ENCODE measurements at places on chromosomes 5 and 9.

DNA sequence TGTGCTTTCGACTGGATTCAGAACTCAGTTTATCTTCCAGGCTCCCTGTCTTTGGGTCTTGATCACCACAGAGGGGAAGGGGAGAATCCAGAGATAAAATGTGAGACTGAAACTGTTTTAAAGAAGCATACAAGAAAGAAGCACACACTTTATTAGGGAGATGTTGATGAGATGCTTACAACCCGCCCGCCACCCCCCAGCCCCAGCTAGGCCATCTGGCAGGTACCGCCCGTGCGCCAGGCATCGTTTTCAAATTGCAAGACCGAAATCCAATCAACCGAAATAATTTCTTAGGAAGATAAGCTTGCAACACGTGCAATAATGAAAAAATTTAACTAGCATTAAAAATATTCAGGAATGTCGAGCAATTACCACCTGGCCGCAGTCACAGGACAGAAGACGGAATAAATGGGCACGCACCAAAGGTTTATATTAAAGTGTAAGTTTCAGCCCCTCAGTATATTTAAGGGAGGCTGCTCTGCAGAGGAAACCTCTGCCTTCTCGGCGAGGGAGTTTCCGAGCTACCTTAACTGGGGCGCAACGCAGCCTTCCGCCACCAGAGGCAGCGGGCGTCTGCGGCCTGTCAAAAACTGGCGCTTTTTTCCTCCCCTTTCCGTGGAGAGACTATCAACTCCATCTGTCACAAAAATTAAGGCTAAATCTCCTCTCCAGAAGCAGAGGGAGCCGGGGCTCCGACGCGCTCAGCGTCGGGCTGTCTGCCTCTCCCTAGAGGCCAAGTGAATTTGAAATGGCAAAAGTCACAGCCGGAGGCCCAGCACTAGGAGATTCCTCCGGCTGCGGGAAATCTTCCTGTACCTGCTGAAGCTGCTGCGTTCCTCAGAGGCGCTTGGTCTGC is 996 bp upstream of the GAS1 start:
- DNase-seq = peak; percentile 71

DNA sequence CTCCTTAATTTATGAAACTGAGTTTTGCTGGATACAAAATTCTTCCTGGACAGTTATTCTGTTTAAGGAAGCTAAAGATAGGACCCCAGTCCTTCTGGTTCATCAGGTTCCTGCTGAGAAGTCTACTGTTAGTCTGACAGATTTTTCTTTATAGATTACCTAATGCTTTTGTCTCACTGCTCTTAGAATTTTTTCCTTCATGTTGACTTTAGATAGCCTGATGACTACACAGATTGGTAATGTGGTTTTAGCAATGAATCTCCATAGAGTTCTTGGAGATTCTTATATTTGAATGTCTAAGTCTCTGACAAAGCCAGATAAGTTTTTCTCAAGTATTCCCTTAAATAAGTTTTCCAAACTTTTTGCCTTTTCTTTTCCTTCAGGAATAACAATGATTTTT is 419.7 kb downstream of the CDH10 start:
- DNase-seq = no peak

- no peak for DNase-seq
Measured at GRCh38 chr9:6620796-6621195, 24.7 kb downstream of the GLDC start.

- DNase-seq = no peak
Measured at GRCh38 chr9:134419000-134419683, 92.9 kb downstream of the RXRA start.

GRCh38 chr5:142680605-142681259 is 5.2 kb downstream of the FGF1 start:
- no peak for DNase-seq

GRCh38 chr5:132777209-132778069 is at the start of gene SEPTIN8:
TSS of gene SEPTIN8 (minus strand) at chr5:132777239. CDS start at chr5:132777137, 102 bp downstream.
- peak; percentile 57 for DNase-seq

GRCh38 chr5:117590944-117591343 is 1016.3 kb upstream of the SEMA6A start:
- DNase-seq = no peak

GRCh38 chr5:168047043-168047668 is 244.3 kb upstream of the WWC1 start:
- DNase-seq = no peak

- no peak for DNase-seq
Measured at GRCh38 chr9:38286357-38286756, 106.1 kb upstream of the ALDH1B1 start.

GRCh38 chr9:134759913-134760312 is 118.3 kb downstream of the COL5A1 start:
- DNase-seq = no peak

- no peak for DNase-seq
Measured at GRCh38 chr5:150295172-150295634, 5.6 kb upstream of the CAMK2A start.

- no peak for DNase-seq
Measured at GRCh38 chr9:89165341-89165740, 13.3 kb downstream of the SHC3 start.

DNA sequence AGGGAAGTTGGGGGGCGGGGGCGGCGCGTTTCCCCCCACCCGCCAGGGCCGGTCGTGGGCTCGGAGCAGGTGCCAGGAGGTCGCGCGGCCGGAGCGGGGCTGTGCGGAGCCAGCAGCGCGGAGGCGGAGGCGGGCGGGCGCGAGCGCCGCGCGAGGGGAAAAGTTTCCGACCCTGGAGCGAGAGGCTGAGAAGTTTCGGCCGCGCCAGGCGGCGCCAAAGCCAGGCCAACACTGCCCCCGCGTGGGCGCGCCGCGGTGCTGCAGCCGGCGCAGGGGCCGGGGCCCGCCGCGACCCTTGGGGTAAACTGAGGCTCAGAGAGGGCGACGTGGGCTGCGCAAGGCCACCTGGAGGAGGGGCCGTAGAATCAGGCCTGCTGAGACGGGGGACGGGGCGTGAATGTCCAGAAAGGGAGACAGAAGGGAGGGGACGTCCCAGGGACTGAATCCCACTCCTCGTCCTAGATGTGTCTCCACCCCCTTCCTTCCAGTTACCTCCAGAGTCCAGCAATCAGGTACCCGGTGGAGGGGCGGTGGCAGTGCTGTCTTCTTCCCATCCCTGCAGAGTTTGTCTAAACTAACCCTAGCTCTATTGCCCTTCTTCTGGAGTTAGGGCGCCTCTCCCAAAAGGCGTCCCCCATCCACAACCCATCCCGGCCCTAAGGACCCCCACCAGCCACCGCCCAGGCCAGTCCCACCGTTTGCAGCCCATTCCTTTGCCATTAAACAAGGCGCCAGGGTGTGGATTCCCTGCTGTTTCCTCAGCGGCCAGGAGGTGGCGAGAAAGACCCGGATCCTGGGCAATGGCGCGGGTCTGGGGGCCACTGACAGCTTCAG is 10.2 kb downstream of the C9orf50 start:
- DNase-seq = peak; percentile 81

- DNase-seq = no peak
Measured at GRCh38 chr9:113477661-113478060, 14.1 kb downstream of the RGS3 start.

- no peak for DNase-seq
Measured at GRCh38 chr9:6305954-6306563, 22.1 kb upstream of the TPD52L3 start.

GRCh38 chr5:9774472-9775079 is 144.4 kb upstream of the TAS2R1 start:
- no peak for DNase-seq

DNA sequence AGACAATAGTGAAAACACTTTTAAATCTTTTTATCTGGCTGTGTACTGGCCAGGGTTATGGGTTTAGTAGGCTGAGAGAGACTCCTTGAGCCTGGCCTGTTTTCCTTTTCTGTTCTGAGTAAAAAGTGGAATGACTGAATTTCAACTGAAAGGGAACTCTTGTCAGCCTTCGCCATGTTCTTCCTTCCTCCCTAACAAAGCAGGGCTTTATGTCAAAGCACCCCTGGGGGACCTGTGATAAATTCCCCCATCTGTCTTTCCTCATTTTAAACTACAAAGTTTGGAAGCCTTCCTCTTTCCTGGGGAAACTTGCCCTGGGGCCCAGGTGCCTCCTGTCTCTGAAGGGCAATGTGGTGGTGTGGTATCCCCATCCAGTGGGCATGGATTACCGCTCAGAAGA is 29.7 kb downstream of the LARP1 start:
- no peak for DNase-seq

GRCh38 chr9:126586236-126586635 is 27.5 kb upstream of the LMX1B start:
- DNase-seq = no peak

DNA sequence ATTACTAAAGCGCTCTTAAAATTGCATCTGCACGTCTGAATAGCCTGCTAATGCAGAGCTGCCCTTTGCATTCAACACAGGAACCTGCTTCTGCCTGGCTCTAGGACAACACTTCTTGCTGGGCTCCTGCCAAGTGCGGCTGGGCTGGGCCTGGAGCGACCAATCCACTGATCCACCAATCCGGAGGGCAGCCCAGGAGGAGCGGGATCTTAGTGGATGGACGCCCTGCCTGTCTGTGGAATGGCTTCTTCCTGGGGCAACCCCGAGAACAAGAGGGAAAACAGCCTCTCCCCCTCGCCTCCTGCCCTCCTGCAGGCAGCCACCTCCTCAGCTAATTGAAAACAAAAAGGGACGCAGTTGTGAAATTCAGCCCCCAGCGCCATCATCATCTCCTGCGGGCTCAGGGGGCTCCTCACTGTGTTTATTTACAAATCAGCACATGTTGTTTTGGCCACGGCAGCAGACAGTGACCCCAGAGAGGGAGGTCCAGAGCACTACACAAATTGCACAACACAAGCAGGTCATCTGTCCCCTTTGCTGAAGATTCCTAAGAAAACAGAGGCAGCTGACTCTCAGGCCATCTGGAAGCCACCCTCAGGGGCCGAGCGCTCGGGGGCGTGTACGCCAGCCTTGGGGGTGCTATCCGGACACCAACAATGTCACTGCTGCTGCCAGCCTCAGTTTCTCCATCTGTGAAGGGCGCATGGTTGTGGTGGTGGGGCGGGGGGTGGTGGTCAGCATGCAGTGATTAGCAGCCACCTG is 57.3 kb downstream of the GADD45G start:
- DNase-seq = no peak

DNA sequence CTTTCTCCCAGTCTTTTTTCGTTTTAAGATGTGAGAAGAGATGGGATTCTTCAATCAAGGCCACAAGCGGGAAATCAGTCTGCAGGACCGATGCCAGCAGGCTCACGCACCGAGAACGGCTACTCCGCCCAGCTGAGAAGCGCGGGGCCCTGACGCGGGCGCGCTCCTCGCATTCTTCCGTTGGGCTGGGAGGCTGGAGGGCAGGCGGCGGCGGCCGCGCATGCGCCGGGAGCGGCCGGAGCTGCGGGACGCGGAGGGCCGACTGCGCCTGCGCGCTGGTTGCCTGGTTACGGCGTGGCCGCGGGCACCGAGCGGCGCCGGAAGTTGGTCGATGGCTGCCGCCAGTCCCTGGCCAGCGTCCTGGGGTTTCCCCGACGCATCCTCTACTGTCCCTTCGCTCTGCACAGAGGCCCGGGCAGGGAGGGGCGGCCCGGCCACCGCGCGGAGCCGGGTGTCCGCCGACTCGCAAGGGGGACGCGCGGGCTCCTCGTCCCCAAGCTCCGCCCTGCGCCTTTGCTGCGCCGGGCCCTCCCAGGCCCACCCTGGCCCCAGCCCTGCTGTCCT is 831 bp upstream of the SEC16A start:
- DNase-seq = peak; percentile 97

DNA sequence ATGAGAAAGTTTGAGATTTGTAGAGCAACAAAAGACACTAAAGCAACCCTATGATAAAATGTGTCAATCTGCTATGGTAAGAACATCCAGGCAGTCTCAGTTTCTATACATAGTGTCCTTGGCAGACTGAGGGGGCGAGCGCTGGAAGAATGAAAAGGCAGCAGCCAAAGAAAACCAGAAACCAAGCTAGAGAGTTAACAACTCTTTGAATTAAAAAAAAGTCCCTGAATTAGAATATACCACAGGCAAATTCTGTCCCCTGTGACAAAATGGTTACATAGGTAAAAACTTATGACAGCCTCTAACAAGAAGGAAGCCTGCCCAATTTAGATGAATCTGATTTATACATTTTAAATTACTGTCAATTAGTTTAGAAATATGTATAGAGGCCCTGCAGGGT is 106.7 kb downstream of the OXCT1 start:
- DNase-seq = no peak

DNA sequence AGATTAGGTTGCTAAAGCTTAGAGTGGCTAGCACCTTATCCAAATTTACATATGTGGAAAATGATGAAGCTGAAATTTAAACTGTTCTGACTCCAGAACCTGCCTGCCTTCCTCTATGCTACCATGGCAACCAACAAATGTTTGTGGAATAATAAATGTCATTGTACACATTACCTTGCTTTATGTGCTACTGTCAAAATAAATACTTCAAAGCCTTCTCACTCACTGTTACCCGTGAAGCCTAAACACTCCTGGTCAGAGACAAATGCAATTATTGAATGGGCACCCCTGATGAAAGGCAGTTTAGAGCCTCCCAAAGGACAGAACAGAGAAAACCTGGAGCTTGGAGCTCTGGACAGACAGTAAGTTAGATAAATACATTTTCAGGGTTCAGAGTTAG is 158.6 kb downstream of the FAM114A2 start:
- DNase-seq = no peak

DNA sequence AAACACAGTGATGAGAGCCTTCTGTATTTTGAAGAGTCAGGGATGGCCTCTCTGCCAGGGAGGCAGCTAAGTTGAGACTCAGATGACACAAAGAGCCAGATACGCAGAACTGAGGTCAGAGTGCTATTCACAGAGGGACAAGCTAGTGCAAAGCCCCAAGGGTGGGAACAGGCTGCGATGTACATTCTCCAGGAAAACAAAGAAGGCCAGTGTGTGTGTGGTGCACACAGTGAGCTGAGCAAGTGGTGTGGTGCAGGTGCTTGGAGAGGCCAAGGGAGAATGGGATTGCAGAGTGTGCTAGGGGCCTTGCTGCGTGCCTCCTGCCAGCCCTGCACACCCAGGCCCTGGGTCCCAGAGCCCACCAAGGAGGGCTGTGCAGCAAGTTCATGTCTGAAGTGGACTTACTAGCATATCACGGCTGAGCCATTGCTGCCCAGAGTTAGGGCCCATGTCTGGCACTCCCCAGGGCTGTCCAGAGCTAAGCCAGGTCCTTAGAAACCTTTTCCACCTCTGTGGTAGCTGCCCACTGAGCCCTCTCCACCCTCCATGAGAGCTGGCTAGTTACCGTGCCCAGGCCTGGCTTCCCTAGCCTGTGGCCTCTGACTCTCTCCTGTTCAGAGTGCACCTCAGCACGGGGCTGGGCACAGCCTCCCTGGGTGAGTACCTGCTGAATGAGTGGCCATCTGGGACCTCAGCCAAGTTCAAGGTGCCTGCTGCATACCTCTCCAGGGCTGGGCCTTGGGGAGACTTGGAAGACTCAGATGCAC is 9.3 kb downstream of the SLC25A48 start:
- no peak for DNase-seq

GRCh38 chr9:135559606-135560005 is 1.9 kb upstream of the PAEP start:
- no peak for DNase-seq
